ENCODE measurements at places on chromosomes 12 and 14.

DNA sequence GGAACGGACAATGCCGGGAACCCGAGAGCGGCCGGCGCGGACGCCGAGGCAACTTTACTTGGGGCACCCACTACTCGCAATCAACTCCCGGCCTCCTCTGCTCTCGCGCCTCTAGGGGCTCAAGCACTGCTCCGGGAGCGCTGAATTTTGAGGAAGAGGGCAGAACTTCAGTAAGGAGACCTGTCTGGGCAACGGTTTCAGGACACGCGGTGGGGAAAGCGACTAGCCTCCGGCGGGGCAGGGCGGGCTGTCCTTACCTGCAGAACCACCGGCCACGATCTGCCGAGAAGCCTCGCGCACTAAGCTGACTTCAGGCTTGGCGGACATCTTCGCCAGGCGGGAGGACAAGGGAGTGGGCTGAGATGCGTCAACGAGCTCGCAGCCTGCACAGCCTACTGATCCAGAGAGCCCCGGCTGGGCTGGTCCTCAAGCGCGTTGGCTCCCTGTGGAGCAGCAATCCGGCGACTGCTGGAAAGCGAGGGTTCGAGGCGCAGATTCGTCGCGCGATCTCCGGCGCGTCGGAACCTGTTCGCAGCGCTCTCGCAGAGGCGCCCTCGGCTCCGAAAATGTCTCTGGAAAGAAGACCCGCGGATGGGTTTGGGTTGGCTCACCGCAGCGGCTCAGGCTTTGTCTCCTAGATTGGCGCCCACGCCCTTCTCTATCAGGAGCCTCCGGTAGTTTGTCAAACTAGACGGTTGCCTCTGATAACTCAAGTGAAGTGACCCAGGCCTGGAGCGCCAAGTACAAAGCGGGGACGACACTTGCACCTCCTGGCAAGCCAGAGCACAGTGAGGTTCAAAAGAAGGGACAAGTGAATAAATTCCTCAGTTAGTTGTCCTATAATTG is at the start of gene SLC25A21:
Gene SLC25A21, minus strand, starts transcription at position 583 of the 846 bp plus-strand sequence.
- no peak for DNase-seq

- DNase-seq, result no peak
These were observed 489.0 kb downstream of the SNAPC1 start for GRCh38 chr14:62251237-62251636.

DNA sequence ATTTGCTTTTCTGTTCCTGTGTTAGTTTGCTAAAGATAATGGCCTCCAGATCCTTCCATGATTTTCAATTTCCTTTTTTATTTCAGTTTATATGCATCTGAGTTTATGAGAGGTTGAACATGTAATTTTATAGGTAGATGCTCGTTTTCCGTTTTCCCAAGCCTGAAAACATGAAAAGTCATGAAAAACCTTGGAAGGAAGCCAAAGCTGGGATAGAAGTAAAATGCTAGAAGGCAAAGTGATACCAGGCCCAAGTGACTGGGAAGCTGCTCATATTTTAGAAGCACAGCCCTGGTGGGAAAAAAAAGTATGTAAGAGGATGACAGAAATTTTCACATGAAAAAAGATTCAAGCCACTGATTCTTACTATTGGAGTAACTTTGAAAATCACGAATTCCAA is 290.8 kb downstream of the PRKD1 start:
- DNase-seq, result no peak

- no peak for DNase-seq
These were observed 21.1 kb downstream of the CHFR start for GRCh38 chr12:132866251-132866828.

GRCh38 chr14:39430762-39431415 is 1.3 kb downstream of the FBXO33 start:
- DNase-seq, result no peak

DNA sequence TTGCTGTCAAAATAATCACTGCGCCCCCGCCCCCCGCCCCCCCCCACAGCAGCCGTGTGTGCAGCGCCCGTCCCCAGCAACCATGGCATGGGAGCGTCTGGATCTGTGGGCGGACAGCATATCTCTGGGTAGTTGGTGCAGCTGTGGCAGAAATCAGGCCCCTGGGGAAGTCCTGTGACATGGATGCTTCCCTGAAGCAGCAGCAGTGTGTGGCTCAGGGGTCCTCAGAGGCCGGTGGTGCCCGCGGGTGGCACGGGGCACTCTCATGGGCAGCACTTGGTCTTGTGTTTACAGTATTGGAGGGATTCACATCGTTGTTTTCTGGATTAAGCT is 19.2 kb downstream of the XRCC3 start:
- no peak for DNase-seq

GRCh38 chr12:41521872-41522379 is 333.8 kb downstream of the PDZRN4 start:
- DNase-seq, result no peak

GRCh38 chr12:15446807-15447206 is 124.5 kb downstream of the PTPRO start:
- no peak for DNase-seq

DNA sequence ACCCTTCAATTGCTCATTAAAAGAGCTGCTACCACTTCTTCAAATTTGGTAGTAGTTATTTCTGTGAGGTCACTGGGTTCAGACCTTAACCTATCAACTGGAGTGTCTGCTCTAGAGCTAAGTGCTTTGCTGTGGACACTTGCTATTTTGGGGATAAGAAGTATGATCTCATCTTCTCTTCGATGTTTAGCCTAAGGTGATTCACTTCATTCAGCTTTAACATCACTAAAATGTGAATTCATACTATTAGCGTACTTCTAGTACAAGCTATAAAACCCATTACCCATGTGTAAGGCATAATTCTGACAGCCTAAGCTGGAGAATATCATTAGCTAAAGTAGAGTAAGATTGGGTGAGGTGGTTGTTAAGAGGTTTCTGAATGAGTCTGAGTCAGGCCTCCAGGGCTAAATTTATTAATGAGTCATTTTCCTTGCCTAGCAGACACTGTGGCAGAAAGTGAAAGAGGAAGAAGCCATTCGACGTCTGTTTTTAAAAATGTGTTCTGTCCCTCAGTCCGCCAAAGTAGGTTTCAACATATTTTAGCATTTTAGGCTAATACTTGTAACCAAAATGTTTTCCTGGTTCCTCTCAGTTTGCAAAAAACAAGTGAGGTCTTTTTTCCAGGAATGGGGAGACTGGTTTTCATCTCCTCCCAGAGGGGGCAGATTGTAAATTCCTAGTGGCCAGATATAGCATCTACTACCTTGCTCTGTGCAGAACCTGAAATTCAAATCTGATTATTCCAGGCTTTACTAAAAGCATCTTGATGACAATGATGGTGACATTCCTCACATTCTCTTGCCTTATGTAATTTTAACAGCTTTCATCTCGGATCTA is 103.6 kb downstream of the SSPN start:
- no peak for DNase-seq

GRCh38 chr14:34750233-34750632 is 35.8 kb upstream of the CFL2 start:
- DNase-seq, result no peak

GRCh38 chr12:100141666-100141997 is 1.0 kb downstream of the BLTP3B start:
- DNase-seq, result no peak

DNA sequence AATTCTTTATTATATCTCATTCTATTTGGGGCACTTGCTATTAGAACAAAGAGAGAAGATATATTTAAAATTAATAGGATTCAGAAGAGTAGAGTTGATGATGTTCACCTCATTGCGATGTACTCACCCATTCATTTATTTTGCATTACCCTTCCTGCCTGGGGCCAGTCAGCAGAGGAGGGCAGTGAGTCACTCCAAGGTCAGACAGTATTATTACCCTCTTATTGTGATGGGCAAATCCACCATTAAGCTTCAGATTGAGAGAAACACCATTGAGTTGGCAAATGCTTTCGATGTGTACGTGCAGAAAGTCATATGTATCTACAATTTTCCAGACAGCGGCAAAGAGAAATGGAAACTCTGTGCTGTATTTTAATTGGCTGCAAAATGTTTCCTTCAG is 134.2 kb downstream of the BICD1 start:
- no peak for DNase-seq

GRCh38 chr12:14959126-14959440 is 2.3 kb downstream of the ARHGDIB start:
- DNase-seq, result no peak

DNA sequence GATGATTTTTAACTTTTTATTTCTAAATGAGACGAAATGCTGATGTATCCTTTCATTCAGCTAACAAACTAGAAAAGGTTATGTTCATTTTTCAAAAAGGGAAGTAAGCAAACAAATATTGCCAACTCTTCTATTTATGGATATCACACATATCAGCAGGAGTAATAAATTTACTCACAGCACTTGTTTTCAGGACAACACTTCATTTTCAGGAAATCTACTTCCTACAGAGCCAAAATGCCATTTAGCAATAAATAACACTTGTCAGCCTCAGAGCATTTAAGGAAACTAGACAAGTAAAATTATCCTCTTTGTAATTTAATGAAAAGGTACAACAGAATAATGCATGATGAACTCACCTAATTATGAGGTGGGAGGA is 139.6 kb downstream of the HMGA2 start:
- DNase-seq, result no peak

DNA sequence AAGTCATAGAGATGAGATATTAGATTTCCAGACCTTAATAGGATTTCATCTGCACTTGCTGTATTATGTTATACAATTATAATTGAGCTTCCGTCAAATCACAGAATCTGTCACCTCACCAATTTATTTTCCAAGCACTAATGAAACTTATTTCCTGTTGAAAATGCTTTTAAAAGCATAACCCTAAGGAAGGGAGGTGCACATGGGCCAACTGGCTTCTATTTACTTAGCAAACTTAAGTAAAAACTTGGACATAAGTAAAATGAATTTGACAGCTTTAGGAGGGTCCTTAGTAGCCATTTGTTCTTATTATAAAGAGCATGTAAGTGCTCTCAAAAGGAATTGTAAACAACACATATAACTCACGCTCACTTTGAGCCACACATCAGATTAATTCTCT is 462.2 kb upstream of the TMPO start:
- no peak for DNase-seq

DNA sequence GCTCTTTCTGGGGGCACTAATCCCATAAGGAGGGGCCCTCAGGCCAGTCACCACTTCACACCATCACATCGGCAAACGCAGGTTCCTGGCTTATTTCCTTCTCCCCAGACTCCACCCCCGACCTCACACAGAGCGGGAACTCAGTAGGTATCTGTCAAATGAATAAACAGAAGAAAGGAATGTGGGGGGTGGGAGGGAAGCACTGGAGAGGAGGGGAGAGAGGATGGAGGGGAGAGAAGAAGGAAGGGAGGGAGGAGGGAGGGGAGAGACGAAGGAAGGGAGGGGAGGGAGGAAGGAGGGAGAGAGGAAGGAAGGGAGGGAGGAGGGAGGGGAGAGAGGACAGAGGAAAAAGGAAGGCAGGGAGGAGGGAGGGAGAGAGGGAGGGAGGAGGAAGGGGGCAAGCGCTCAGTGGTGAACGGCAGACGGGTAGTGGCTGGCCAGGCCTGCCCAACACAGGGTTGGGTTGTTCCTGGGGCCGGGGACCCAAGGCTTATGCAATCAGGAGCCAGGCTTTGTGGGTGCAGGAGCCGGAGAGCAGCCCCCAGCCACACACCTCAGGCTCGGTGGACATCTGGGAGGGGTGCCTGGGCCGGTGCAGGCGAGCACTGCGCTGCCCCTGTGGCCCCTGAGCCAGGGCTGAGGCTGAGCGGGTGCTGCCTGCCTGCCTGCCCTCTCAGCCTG is 52.6 kb upstream of the FBRSL1 start:
- no peak for DNase-seq

GRCh38 chr14:54423991-54424390 is 17.2 kb downstream of the CNIH1 start:
- DNase-seq, result no peak

DNA sequence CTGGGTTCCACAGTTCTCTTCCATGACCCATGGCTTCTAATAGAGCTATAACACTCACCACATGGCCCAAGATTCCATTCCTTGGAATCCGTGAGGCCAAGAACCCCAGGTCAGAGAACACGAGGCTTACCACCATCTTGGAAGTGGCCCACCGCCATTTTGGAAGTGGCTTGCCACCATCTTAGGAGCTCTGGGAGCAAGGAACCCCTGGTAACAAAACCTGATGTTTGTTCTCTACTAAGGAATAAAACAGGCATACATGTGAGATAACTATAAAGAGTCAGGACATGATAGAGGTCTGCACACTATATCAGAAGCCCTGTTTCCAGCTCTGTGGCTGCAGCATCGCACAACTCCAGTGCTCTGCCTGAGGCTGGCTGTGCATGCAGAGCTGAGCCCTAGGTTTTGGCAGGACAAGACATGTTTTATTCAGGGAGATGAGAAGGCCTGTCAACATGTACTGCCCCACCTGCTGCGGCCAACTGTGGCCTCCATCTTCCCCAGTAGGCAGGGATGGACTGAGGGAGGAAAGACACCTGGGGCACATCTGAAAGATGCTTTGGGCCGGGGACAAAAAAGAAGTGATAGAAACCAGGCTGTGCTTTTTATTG is 344.9 kb downstream of the DAD1 start:
- no peak for DNase-seq

DNA sequence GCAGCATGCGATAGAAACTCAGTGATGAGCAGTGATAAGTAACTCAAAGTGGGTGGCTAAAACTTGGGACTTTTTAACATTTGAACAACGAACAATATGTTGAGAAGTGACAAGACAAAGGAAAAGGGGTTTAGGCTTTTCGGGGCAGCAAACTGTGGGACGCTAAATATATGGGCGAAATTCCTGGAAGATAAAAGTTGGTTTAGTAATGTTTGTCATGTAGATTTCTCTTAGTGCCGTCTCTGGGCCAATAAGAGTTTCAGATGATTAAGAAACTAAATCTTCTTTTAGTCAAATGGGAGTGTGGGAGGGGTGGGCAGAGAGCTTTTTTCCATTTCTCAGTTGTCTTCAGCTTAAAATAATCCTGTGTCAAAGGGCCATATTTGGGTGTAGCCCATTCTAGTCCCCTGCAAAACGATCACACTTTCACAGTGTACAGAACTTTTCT is 41.7 kb upstream of the FUT8 start:
- DNase-seq, result no peak

DNA sequence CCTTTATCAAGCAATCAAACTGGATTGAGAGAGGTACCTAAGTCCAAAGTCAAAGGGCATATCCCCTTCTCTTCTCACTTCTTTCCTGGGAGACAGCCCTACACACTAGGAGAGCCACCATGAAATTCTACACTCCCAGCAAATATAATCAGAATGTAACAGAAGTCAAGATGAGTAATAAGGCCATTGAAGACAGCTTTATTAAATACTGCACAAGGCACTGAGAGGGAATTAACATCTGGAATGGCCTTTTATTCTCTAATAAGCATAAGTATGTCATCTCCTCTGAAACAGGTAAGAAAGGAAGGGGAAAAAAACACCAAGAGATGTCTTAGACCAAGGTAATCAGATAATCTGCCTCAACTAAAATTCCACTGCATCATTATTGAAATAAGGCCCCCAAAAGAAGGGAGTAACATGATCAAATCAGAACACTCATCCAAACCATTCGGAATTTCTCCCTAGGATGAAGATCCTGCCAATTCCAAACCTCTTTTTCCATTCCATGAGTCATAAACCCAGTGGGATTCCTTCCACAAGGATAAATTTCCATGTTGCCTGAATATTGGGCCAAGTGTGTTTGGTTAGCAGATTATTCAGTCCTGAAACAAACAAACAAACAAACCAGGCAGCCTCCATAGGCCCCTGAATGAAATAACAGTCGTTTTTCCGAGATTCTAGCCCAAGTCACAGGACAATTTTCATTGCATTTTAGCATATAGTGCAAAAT is 19.9 kb downstream of the SLC35F4 start:
- no peak for DNase-seq

GRCh38 chr12:53236443-53237111 is 4.6 kb upstream of the RARG start:
- DNase-seq, result no peak

GRCh38 chr14:89408907-89409700 is 7.9 kb downstream of the FOXN3 start:
- DNase-seq, result no peak

Measured in stimulated activated CD8-positive, alpha-beta memory T cell treated with anti-CD3 and anti-CD28 coated beads, Interleukin-4, amount 100 ng/mL, for 1 hour (primary cell).